CD4-positive, alpha-beta memory T cell (primary cell): ENCODE measurements at places on chromosomes 5 and 9. TPM values are rescaled to one million over a fixed set of nuclear protein-coding genes. Genes with fewer than 3 reads are reported as not detected.

GRCh38 chr5:33892620-33893137 lies 889 bp upstream of the ADAMTS12 start:
- no peak for DNase-seq
- no peaks in the 10 kb centered on the region for H3K36me3 ChIP-seq
- H3K27ac ChIP-seq, result no peak overlapping the region
- H3K4me3 ChIP-seq, result no peak overlapping the region
- H3K27me3 ChIP-seq, result peaks cover 10% of the 10 kb centered on the region

DNA sequence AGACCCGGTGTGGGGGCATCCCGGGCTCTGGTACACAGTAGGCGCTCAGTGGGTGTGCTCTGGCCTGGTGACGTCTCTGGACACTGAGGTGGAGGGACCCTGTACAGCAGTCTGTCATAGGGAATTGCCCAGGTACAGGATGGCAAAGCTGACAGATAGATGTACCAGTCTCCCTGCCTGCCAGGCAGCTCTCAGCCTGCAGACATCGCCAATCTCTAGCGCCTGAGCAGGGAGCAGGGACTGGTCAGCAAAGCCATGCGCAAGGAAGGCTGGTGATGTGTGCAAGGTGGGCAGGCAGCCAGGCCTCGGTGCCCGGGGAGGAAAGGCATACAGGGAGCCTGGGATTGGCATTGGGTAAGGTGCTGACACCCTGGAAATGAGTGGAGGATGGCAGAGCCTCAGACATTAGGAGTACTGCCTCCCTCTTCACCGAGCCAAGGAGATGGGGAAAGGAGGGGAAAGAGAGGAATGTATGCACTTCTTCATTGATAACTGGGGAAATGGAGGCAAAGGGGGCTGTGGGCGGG lies 33.9 kb upstream of the BRD3 start:
- no peak overlapping the region for H3K4me3 ChIP-seq
- no peaks in the 10 kb centered on the region for H3K27me3 ChIP-seq
- no peak for DNase-seq
- no peaks in the 10 kb centered on the region for H3K36me3 ChIP-seq

DNA sequence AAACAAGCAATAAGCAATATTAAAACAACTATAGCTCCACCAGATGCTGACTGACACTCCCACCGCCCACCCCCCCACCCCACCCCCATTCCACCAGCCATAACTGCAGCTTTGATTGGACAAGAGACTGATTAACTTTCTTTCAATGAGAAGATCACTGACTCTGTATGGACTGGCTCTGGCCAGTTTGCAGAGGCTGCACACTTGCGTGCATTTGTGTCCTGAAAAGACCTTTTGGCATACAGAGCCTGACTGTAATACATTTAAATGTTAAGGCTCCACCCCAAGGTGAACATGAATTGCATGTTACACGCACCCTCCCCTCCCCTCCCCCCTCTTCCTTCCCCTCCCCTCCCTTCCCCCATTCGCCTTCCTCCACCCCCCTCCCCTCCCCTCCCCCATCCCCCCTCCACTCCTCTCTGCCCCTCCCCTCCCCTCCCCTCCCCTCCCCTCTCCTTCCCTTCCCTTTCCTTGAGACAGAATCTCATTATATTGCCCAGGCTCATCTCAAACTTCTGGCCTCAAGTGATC lies 31.1 kb downstream of the FGD3 start:
- DNase-seq, result no peak
- H3K4me1 ChIP-seq, result peaks cover 87% of the 10 kb centered on the region
- no peak overlapping the region for H3K27ac ChIP-seq
- H3K27me3 ChIP-seq, result no peaks in the 10 kb centered on the region
- no peak overlapping the region for H3K4me3 ChIP-seq

DNA sequence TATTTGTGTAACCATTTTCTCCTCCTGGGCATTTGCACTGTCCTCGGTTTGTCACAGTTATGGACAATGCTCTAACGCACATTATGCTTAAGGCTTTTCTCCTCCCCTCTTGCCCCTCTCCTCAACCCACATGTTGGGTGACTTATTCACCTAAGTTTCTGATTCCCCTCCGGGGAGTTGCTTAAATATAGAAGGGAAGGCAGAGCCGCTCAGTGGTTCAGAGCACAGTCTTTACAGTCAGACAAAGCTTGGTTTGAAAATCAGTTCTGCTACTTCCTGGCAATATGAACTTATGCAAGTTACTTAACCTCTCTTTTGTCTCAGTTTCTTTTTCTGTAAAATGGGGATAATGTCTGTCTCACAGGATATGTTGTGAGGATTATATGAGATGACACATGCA lies 41.2 kb upstream of the SPRY4 start:
- H3K4me1 ChIP-seq, result no peaks in the 10 kb centered on the region
- no peak overlapping the region for H3K4me3 ChIP-seq
- H3K27me3 ChIP-seq, result no peaks in the 10 kb centered on the region
- DNase-seq, result no peak

GRCh38 chr5:158947846-158948245 lies 151.9 kb downstream of the EBF1 start:
- no peak for DNase-seq
- H3K4me1 ChIP-seq, result no peaks in the 10 kb centered on the region
- no peaks in the 10 kb centered on the region for H3K36me3 ChIP-seq
- no peak overlapping the region for H3K27ac ChIP-seq

- no peaks in the 10 kb centered on the region for H3K4me1 ChIP-seq
- no peak for DNase-seq
- peaks cover 41% of the 10 kb centered on the region for H3K36me3 ChIP-seq
- H3K27me3 ChIP-seq, result no peaks in the 10 kb centered on the region
Measured at GRCh38 chr5:76701298-76701697, 14.6 kb upstream of the F2R start.

The PCDH12 gene
- 0.31 TPM for polyA plus RNA-seq

The IFNA4 gene
- polyA plus RNA-seq, result not detected

The CRHBP gene
- polyA plus RNA-seq, result not detected

The FUT7 gene
- 43.8 TPM for polyA plus RNA-seq

The IL33 gene
- not detected for polyA plus RNA-seq

The FSTL4 gene
- not detected for polyA plus RNA-seq
